ENCODE measurements at places on chromosomes 1 and 21.
A peak's percentile ranks its signal among the peaks of the same experiment; 100 is the strongest.

DNA sequence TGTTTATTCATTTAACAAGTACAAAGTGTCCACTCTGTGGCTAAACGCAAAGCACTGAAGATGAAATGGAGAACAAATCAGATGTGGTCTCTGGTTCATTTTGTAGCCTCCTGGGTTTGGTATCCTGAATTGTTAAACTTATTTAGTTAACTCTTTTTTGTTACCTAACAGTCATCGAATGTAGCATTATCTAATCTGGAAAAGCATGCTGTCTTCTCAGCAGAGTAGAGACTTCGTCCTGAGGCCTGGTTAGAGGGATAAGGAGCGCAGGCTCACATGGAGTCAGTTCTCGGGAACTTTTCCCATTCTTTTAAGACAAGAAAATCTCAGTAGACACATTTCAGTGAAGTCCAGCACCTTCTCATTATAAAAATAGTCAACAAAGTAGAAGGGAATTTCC is 33.1 kb upstream of the SH3D21 start:
- DNase-seq: no peak

- DNase-seq: no peak
Observed at GRCh38 chr21:19076031-19076430, 672.4 kb upstream of the TMPRSS15 start.

DNA sequence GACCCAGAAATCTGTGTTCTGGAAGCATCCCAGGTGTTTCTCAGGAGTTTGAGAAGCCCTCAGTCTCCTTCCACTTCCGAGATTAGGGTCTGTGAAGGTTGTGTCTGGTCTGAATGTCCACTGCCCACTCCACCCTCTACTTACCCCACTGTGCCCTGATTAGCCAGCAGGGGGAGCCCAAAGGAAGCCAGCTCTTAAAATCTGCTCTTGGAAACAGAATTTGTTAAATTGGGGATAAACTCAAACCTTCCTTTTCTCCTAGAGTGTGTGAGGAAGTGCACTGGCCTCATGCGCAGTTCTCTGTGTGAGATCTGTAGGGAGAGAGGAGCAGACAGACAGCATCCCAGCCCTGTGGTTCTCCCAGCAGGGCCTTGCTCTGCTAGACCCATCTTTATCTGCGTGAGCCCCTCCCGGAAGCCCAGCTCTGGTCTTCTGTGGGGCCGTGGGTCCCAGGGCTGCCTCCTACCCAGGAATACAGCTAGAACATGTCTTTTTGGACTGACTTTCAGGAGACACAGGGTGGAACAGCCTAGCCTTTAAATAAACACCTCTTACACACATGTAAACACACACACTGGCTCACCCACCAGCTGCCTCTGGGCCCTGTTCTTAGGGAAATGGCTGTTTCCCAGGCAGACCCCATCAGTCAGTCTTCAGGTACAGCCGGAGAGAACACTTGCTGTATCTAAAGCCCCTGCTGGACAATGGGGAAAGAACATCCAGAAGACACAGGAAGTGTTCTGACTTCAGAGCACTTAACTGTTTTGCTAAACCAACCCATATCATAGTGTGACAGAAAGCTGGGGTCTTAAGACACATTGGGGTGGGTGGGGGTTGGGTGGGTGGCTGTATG is 52.2 kb downstream of the SMYD2 start:
- DNase-seq: no peak

- DNase-seq: no peak
Observed at GRCh38 chr1:83850834-83851233, 148.1 kb downstream of the TTLL7 start.

DNA sequence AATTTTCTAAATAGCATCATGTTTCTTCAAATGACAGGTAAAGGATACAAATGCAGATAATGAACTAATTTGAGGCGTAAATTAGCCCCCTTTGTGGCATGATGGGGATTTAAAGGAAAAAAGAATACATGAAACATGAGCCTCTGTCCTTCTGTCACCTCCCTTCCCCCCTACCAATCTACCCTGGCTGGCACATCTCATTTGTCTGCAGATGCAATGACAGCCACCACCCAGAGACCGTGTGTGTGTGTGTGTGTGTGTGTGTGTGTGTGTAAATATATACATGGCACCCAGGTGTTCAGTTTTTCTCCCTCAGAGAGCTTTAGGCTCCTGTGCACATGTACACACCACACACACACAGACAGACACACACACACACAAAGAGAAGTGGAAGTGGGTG is 451.1 kb downstream of the RWDD3 start:
- DNase-seq: no peak

GRCh38 chr1:14869187-14869586 is 270.7 kb downstream of the KAZN start:
- DNase-seq: no peak

DNA sequence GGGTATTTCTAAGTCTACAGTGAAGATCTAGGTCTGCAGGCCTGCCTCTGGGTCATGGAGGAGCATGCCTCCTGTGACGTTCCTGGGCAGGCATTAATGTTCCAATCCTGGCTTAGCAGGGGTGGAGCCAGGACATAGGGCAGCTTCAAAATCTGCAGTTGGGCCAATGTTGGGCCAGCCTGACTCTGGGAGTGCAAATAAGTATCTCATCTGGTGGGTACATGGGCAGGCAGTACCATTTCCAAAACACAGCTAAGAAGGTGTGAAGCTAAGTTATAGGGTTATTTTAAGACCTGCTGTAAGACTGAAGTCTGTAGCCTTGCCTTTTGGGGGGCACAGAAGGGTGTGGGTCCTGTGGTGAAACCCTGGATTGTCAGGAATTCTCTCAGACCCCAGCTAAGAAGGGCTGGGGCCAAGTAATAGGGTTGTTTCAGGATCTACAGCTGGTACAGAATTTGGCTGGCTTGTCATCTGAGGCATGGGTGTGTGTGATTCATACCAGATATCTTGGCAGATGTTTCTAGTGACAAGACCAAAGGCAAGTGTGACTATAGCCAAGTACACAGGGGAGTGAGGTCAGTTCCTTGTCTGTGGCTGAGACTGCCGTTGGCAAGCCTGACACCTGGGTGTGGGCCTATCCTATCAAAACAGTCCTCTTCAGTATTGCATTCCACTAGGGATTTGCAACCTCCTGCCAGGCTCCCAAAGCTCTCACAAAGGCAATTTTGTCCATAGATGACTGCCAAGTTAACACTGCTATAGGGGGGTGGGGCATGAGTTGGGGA is 468.7 kb upstream of the B3GALT2 start:
- DNase-seq: no peak

- DNase-seq: no peak
Observed at GRCh38 chr1:227945891-227946623, 1.7 kb downstream of the WNT9A start.

DNA sequence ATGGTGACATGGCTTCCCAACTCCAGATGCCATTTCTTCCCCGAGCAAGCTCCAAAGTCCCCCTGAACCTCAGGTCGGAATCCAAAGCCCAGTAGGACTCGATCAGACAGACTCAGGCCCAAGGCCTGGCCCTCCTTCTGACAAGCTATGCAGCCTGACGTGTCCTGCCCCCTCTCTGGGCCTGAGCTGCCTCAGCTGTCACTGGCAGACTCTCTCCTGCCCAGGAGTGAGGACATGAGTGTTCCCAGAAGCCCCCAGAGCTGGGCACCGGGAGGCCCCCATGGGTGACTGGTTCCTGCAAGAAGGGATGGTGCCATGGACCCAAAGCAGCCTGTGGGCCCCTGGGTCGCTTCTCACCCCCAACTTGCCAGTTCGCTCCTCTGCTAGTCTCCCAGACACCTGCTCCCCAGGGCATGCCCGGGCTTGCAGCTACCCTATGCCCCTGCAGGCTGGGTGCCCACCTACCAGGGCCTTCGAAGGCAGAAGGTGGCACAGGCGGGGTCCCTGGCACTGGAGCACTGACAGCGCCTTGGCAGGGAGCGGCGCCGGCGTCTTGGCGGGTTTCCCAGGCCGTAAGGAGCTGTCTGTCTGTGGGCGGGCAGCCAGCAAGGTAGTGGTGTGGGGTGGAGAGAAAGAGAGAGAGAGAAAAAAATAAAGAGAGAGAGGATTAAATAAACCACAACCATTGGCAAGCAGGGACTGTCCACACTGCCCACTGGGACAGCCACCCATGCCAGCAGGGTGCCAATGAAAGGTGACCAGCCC is 2.3 kb downstream of the EDN2 start:
- peak; percentile 39 for DNase-seq

DNA sequence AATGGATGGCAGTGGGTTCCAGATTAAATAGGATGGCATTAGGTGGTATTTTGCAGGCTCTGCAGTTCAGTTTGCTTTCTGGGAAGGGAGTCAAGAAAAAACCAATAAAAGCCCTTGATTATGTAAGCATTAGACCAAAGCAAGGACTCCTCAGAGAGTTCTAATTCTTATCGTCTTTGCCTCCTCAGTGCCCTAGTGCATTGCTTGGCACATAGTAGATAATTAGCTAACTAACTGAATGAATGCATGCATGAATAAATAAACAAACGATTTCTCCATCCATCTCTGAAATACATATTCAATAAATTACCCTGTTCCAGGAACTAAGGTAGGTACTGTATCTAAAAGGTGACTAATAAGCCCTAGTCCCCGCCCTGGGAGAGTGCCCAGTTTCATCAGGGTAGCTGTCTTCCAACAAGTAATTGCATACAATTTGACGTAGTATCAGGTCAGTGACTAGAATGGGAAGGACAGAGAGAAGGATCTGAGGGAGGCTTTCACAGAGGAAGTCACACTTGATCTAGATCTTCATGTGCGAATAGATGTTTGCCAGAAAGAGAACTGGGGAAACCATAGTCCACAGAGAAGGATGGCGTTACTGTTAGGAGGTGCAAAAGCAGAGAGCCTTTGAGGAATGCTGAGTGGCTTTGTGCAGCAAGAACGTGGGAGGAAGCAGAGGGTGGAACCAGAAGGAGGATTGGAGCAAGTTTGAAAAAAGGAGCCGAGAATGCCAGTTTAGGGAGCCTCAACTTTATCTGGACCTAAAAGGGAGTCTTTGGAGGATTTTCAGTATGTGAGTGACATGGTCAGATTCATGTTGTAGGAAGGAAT is 111.4 kb downstream of the TBX19 start:
- DNase-seq: no peak

DNA sequence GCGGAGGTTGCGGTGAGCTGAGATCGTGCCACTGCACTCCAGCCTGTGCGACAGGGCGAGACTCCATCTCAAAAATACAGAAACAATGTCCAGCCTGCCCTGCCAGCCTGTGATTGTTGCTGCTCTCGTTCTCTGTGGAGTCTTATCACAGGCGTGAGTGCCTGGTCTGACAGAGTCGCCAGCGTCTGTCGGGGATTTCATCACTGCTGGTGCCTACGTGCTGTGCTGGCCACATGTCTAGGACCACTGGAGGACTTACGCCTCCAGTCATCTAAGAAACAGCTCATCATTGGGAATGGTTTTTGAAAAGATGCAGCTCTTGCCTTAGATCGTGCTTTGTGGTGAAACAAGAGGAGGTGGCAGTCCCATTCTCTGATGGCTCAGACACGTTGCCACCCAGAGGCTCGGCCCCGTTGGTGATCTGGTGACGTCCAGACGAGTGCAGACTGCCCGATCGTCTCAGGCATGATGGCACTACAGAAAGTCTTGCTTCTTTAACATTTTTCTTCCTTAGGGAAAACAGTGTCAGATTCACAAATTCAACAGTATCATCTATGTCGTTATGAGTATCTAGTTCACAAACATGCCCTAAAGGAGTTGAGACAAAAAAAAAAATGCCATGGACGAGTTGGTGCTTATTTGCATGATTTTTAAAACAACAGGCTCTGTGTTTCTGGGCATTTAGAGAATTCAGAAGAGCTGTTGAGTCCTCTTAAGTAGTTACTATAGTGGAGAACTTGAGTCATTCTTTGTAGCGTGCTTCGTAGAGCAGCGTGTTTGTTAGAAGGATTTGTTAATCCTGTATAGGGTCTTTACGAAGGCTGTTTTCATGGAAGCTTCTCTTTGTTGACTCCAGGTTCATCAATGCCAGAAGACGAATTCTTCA is 47.5 kb downstream of the CBS start:
- DNase-seq: no peak

DNA sequence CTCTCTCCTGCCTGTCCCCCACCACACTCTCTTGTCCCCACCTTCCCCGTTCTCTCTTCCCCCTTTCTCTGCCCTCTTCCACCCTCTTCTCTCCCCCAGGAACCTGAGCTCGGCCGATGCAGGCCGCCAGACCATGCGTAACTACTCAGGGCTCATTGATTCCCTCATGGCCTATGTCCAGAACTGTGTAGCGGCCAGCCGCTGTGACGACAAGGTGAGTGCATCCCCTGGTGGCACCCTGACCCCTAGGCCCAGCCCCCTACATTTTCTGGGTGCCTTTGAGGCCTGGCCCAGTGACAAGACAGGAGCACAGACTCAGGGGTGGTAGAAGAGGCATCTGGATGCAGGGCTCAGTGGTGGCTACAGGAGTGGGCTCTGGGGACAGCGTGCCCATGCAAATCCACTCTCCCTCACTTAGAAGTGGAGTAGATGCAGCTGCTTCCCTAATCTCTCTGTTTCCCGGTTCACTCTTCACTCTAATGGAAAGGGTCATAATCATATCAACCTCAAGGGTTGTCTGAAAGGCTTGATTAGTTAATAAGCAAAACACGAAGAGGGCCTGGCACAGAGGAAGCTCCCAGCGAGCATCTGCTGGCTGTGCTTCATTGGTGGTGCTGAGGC is 37.0 kb downstream of the PKP1 start:
- no peak for DNase-seq

GRCh38 chr1:155005076-155006011 is 2.7 kb downstream of the ZBTB7B start:
- no peak for DNase-seq

DNA sequence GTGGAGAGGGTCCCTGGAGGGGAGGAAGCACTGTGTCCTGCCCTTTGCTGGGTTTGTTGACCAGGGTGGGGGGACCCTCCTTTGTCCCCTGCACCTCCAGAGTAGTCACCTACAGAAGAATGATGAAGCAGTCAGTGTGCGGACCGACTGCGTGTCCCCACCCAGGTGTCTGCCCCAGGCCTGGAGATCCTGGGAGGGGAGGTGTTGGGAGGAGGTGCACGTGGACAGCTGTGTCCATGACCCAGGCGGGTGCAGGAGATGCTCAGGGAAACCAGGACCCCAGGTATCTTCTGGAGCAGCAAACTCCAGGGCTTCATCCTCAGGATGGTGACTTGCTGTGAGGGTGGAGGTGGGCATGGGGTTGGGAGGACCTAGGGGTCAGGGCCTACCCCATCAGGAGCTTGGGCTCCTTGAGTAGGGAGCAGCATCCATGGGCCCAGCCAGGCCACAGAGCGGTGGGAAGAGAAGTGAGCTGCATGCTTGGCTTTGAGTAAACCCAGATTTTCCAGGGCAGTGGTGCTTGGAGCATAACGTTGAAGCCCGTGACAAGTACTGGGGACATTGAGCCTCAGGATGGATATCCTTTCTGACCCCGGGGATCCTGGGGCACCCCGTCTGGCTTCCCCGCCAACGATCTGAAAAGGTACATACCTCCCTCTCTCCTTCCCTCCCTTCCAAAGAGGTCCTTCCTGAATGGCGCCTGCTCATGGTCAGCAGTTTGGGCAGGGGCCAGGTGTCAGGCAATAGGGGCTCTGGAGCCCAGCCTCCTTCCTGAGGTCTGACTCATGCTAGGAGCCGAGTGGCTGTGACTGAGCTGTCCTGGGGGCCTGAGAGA is 13.7 kb downstream of the ACTRT2 start:
- no peak for DNase-seq

Measured in NCI-H2107 (cell line).